ENCODE measurements at places on chromosomes 7 and 10.

DNA sequence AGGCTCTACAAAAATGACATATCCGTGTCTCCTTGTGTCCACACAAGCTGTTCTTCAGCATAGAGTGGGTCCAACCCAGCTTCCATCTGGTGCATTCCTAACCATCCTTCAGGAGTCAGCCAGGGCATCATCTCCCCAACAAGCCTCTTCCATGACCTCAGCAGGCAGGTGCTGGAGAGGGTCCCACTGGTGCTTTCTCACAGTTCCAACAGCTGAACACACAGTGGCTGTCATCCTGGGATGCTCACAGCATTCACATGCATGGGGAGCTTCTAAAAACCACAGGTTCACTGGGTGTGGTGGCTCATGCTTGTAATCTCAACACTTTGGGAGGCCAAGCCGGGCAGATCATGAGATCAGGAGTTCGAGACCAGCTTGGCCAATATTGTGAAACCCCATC lies 6.4 kb upstream of the CYP3A4 start:
- DNase-seq = no peak

- DNase-seq = no peak
Measured at GRCh38 chr10:70784471-70784870, 706 bp downstream of the TBATA start.

DNA sequence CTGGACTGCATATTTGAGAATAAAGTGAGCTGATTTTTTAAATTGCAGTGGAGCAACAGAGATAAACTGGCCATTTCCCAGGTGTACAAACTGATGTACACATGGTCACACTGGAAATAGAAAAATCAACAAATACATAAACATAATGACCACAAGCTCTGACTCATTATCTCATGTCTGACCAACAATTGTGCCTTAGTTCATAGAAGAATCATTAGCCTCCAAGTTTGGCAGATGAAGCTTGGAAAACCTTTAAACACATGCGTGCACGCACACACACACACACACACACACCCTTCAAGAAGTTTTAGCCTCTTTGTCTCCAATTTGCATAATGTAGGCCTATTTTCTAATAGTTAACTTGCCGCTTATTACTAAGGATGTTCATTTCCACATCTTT lies 308.9 kb upstream of the POM121L12 start:
- DNase-seq = no peak

GRCh38 chr7:36670585-36671431 lies 53.5 kb downstream of the AOAH start:
- peak; percentile 41 for DNase-seq

DNA sequence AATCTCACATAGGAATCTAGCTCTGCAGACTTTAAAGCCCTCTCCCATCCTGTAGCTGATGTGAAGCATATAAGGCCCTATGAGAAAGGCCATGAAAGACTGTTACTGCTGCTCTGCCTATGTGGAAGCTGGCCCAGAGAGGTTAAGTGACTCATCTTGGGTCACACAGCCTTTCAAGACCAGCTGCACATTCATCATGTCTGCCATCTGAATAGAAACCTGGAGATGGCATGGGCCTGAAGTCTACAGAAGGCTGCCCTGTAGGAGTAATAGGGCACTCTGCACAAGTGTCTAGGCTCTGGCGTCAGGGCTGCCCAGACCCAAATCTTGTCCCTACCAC lies 59.4 kb upstream of the COL13A1 start:
- DNase-seq = no peak

GRCh38 chr7:11332186-11332864 lies 358.7 kb downstream of the PHF14 start:
- no peak for DNase-seq

DNA sequence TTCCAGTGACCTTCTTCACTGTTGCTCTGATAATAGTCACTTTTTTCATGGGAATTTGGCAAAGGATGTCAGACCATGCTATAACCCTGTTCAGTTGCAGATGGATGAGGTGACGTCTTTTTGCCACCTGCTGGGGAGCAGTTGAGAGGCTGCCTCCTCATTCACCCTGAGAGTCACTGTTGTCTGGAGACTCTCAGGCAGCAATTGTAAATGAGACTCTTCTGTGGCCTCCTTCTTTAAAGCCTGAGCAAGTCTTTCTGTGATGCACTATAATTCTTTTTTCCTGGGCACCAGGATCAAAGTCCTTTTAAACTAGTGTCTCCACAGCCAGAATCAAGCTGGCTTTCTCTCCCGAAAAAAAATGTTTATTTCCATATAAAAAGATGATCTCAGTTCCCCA lies 345.1 kb downstream of the ARL4A start:
- DNase-seq = no peak

DNA sequence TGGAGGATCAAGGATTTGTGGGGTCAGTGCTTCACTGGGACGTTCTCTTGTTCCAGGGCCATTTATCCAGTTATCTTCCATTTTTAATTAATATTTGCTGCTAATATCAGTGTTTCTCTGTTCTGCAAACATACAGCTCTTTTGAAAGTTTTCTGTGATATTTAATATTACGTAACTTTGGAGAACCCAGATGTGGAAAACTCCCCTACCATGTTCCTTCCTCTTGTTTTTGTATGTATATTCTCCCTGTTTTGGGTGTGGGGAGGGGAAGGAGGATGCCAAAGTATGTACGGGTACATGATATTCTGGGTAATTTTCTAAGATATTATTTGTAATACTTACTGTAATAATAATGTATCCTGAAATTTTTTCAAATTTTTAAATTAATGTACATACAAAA lies 55.9 kb downstream of the MYO3A start:
- no peak for DNase-seq

GRCh38 chr7:20079080-20079479 lies 138.1 kb downstream of the MACC1 start:
- DNase-seq = no peak
